ENCODE measurements at places on chromosomes 1 and 21.

GRCh38 chr21:45828580-45829570, 152.7 kb upstream of the COL6A1 start:
- DNase-seq: no peak

DNA sequence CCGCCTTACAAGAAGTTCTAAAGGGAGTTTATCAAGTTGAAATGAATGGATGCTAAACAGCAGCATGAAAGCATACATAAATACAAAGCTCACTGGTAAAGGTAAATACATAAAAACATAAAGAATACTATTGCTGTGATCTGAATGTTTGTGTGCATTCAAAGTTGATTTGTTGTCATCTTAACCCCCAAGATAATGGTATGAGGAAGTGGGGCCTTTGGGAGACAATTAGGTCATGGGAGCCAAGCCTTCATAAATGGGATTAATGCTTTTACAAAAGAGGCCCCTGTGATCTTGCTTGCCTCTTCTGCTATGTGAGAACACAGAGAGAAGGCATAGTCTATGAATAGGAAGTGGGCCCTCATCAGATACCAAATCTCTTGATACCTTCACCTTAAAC, 209.0 kb upstream of the SAMSN1 start:
- no peak for DNase-seq

- DNase-seq: no peak
Measured at GRCh38 chr1:15935056-15935950, 40.6 kb downstream of the ZBTB17 start.

GRCh38 chr1:35564037-35564883, 6.7 kb downstream of the NCDN start:
- peak; percentile 74 for DNase-seq

DNA sequence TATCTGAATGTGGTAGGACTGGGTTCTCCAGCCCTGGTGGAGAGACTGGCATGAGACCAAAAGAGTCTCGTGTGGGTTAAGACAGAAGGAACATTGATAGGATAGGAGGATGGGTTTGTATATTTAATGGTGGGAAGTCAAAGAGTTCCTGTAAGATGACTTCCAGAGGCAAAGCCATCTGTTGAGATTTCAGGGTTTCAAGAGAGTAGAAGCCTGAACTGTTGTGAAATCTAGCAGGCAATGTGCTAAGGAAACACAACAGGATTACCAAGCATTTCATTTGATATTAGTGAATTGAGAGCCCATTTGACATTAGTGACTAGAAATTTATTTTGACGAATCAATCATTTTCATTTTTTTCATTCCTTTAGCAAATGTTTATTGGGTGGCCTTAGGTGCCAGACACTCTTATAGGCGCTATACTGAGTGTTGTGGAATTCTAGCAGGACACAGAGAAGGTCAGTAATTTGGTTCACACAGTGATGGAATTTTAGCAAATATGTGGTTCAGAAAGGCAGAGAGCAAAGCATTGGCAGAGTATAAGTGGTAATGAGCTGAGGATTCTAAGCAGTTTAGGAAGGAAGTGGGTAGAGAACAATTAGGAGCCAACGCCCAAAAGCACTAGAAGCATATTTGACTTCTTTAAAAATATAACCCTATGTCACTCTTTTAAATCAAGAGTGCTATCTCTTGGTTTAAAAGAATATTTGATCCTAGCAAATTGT, 149.3 kb downstream of the AK5 start:
- peak; percentile 75 for DNase-seq

GRCh38 chr1:37498872-37499617, 15.5 kb downstream of the MEAF6 start:
- DNase-seq: no peak

GRCh38 chr1:33306653-33307493, 14.0 kb downstream of the A3GALT2 start:
- DNase-seq: no peak

DNA sequence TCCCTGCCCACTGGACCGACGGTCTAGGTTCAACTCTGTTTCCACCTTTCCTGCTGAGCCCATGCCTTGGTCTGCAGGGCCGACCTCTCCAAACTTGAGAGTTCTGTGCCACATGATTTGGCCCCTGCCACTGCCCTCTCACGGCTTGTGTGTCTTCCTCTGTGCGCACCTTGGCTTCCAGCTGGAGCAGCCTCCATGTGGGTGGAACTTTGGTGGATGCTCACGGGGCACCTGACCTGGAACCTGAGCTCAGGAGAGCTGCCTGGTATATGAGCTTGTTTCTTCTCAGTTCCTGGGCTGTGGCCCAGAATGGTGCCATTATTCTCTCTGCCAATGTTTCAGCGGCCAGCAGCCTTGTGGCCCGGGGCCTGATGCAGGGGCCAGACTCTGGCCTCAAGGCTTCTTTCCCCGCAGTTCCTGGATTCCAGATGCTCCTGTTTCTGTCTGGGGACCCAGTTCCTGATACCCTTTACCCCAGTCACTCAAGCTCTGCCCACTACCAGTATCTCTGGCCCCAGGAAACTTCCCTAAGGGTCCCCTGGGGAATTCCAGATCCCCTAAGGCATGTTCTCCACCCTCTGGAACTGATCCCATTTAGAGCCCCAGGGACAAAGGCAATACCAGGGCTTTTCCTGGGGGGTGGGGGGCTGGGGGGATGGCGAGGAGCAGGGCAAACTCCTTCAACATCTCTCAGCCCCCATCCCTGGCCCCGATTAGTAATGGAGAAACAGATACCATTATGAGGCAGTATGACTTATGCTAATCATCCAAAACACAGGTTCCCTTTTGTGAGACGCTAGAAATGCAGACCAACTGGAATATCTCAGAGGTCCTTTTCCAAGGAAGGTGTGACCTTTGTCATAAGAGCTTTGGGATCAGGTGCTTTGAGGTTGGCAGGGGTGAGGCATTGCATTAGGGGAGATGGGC, 11.1 kb downstream of the QSOX1 start:
- DNase-seq: no peak

DNA sequence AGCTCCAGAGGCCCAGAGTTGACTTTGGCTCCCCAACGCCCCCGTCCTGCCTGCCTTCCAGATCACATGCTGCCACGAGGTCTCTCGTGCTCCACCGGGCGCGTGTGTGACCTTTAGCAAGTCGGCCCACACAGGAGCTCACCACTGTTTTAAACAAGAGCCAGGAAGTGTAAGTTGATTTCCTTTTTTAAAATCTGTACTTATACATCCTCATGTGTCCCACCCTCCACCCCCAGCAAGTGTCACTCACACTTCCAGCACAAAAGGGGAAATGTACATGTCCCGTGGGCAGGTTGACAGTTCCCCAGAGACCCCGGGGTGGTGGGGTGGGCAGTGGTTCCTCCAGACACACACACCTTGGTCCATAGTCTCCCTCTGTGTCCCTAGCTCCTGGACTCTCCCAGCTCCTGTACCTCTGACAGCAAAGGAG, 84.4 kb downstream of the STUM start:
- DNase-seq: no peak

GRCh38 chr1:153881751-153882150, 41.0 kb downstream of the GATAD2B start:
- DNase-seq: no peak

- no peak for DNase-seq
Measured at GRCh38 chr1:53343831-53344668, 16.2 kb upstream of the LRP8 start.

- no peak for DNase-seq
Measured at GRCh38 chr1:179599623-179600249, 8.1 kb downstream of the TDRD5 start.

DNA sequence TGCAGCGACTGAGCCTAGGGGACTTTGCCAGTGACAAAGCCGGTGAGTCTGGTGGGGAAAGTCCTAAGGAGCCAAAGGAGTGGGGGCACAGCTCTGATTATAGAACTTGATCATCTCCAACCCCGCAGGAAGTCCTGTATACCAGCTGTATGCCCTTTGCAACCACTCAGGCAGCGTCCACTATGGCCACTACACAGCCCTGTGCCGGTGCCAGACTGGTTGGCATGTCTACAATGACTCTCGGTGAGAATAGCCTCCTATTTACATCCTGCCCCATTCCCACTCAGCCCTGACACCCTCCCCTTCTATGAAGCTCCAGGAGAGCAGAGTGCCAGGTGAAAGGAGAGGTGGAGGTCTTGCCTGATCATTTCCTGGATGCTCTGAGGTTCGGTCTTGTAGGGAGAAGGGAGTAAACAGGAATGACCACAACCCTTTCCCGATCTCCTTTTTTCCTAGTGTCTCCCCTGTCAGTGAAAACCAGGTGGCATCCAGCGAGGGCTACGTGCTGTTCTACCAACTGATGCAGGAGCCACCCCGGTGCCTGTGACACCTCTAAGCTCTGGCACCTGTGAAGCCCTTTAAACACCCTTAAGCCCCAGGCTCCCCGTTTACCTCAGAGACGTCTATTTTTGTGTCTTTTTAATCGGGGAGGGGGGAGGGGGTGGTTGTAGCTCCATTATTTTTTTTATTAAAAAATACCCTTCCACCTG, 1.2 kb upstream of the PPOX start:
- DNase-seq: no peak

DNA sequence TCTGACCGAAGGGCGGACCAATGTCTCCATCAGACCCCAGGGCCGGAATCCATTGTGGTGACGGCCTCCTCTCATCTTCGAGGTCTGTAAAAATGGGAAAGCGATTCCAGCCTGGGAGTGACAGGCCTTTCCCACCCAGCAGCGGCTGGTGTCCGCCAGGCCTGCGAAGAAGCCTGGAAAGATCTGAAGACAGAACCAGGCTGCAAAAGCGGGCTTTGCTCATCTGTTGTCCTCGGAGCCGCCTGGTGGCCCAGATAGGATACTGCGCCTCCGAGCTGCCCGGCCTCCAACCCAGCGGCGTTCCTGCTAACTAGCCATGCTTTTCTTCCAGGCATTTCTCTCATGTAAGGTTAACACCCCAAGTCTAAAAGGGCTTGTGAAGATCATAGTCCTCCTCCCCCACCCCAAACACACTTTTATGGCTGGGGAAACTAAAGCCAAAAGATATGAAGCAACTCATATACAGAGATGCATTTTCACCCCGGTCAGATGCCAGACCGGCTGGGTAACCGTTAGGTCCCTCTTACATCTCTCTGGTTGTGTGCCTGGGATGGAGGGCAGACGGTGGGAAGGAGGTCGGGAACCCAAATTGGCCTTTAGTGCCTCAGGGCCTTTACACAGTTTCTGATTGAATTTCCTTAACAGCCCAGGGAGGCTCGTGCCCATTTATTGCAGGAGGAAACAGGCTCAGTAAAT, 1.9 kb upstream of the DHRS3 start:
- DNase-seq: peak; percentile 68

GRCh38 chr1:218361298-218362065, 16.3 kb downstream of the TGFB2 start:
- no peak for DNase-seq

GRCh38 chr1:115632251-115633026, 9.3 kb upstream of the VANGL1 start:
- DNase-seq: no peak

DNA sequence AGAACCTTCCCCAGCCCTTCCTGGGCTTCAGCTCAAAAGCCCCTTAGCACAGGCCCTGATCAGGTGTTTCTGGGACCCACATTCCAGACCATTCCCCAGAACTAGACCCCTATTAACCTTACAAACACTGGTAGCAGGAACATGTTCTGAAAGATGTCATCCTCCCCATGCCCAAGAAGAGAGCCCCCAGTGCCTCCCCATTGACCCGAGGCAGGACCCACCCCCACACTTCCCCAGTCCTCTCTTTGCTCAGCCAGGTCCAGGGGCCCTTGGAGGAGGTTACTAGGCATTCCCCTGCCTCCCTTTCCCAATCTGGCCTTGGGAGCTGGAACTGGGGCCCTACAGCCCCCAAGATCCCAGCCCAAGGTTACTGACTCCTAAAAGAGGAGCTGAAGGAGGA, 38.9 kb upstream of the HMGB4 start:
- no peak for DNase-seq

DNA sequence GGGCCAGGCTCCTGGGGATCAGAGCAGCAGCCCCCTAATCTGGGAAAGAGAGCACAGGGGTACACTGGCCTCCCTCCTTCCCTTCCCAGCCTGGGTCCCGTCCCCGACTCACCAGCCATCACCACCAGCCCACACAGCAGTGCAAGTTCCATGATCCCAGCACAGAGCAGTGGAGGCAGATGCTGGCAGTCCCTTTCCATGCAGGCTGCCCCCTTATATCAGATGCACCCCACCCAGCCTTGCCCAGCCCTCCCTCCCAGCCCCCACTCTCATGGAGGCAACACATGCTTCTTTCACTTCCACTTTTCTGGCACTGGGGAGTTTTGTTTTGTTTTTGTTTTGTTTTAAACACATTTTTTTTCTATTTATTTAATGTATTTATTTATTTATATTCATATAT, at the start of gene PLA2G2D:
Gene PLA2G2D (minus strand): TSS at position 190 of the 400 bp plus-strand sequence. CDS start 38 bp downstream, at position 152.
- no peak for DNase-seq
